ENCODE measurements at places on chromosomes 5 and 9.
A peak's percentile ranks its signal among the peaks of the same experiment; 100 is the strongest.

DNA sequence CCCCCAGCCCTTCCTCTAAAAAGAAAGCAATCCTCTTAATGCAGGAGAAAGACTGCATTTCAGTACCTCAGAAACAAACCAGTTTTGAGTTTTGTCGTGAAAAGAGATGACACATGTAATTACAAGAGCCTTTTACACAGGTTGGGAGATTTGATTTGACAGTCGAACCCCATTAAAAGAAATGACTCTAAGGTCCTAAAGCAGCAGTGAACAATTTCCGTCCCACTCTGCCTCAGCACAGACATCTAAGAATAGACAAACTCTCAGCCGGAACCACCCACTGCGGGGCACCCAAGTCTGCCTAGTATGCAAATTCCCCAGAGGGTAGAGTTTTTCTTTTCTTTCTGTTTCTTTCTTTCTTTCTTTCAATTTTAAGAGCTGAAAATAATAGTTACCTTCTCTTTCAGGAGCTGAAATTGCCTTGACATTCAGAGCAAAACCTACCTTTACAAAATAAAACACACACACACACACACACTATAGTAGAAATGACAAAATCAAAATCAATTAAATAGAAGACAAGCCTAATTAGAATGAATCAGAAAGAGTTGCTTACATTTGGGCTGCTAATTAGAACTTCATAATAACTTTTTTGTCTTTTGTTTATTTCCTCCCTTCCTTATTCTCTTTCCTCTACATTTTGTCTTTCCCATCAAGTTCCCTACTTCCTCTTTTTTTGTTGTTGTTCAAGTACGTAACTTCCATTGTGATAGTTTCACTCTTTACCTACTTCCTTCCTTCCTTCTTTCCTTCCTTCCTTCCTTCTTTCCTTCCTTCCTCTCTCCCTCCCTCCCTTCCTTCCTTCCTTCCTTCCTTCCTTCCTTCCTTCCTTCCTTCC, 65.1 kb downstream of the BASP1 start:
- peak; percentile 36 for DNase-seq

- peak; percentile 61 for DNase-seq
Observed at GRCh38 chr5:123035918-123036390, 571 bp downstream of the PPIC start.

DNA sequence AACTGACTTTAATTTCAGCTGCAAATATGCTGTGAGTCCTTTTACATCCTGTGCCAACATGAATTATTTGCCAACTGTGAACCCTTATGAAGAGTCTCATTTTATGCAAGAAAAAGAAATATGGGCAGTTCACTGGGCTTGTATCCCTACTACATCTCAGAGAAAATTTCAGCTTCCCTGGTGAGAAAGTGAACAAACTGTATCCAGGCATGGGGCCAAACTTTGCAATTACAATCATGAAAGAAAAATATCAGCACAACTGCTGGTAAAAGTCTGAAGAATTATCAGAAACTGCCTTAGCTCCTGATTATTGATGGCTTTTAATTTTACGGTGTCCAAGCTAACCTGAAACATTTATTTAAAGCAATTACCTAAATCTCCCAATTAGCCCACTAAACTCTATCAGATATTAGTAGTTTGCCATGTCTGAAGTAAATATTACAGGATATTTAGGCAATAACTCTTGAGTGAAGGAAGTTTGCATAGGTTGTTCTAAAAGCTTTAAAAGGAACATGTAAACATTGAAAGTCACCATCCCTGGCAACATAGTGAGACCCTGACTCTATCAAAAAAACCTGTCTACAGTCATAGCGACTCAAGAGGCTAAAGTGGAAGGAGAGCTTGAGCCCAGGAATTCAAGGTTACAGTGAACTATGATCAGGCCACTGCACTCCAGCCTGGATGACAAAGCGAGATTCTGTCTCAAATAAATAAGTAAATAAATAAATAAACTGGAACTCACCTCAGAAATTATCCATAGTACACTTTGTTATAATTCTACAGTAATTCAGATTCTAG, 83.9 kb upstream of the HCN1 start:
- no peak for DNase-seq

- no peak for DNase-seq
Observed at GRCh38 chr9:87245271-87245670, 252.4 kb upstream of the DAPK1 start.

DNA sequence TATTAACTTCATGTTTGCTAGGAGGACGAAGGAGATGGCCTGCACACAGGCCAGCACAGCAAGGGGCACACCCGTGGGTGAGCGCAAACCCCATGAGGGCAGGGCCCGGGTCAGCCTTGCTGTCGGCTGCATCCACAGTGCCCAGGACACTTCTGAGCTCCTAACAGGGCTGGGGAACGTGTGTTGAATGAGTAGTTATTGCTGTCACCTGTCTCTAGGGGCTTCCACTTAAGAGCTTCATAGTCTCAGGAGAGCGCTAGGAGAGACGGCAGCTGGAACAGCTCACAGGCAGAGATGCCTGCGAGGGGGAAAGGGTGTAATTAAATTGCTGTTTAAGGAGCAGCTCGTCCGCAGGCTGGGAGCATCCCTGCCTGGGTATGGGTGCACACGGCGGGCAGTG, 91.4 kb upstream of the NEURL1B start:
- no peak for DNase-seq

DNA sequence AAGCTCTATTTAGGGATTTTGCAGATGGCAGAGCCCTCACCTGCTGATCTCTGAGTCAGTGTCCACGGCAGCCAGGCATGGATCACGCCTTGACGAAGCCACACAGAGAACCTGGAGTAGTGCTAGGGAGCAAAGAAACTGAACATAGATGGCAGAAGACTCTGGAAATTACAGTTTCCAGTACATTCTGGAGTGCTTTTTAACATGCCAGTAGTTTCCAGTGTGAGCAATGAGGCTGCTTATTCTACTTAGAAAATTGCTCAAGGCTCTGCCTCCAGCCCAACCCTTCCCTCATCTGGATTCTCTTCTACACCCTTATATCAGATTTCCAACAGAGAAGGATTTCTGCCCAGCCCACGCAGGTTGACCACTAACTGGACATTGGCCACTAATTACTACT, 203.3 kb downstream of the ADAMTS12 start:
- DNase-seq = peak; percentile 14

- DNase-seq = no peak
Observed at GRCh38 chr5:160432196-160432595, 10.5 kb downstream of the PTTG1 start.

GRCh38 chr5:56962286-56962685, 10.4 kb upstream of the MIER3 start:
- peak; percentile 20 for DNase-seq

DNA sequence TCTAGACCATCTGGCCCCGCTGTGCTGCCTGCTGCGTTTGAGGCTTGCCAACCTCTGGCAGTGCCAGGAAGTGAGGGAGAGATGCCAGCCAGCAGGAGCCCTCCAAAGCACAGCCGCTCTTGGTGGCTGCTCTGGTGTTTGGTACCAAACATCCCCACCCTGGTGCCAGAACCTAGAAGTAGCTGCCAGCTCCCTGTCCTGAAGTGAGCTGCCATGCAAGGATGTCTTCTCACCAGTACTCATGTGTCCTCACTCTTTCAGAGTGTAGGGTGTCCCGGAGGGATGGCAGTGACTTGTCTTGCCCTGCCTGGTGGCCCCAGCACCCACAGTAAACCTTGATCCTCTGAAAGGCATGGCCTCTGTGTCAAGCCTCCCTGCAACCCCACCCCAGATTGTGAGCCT, 43.4 kb downstream of the AMBP start:
- DNase-seq = no peak

GRCh38 chr9:5617749-5618148, 11.2 kb upstream of the RIC1 start:
- no peak for DNase-seq

GRCh38 chr5:55633574-55634208, 78.4 kb downstream of the SLC38A9 start:
- peak; percentile 49 for DNase-seq

DNA sequence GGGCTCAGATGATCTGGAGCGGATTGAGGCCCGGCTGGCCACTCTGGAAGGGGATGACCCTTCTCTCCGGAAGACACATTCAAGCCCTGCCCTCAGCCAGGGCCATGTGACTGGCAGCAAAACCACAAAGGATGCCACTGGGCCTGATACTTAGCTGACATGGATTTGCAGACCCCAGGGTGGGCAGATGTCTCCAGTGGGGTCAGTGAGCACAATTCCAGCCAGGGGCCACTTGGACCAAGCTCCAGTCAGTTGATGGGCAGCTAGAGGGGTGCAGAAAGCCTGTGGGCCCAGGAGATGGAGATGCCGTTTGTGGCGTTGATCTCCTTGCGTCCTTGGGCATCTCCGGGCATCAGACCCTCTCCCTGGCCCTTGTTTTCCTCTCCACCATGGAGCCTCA, 46.7 kb downstream of the PSD2 start:
- DNase-seq = no peak

- DNase-seq = peak; percentile 80
Observed at GRCh38 chr5:159971038-159971437, 37.9 kb upstream of the TTC1 start.

GRCh38 chr5:15731699-15732098, 231.7 kb downstream of the FBXL7 start:
- no peak for DNase-seq

DNA sequence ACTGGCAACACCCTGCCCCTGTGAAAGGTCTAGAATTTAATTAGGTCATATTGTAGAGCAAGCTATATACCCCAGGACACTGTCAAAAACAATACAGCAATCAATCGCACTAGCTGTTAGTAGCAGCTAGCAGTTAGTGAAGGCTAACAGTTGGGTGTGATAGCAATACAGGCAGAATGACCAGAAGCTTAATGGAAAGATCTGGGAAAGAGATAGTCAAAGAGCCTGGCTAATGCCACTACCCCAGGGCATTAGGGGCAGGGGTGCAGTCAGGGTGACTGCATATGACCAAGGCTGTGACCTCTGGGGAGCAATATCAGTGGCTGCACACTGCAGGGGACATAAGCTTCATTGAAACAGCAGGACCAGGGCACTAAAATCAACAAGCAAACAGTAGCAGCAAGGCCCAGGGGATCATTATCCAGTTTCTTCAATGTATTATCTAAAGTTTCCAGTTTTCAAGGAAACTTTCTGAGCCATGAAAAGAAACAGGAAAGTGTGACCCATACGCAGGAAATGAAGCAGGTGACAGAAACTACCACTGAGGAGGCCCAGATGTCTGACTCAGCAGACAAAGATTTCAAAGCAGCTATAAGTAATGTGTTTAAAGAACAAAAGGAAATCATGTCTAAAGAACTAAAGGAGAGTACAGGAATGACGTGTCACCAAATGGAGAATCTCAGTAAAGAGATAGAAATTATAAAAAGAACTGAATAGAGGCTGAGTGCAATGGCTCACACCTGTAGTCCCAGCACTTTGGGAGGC, 82.4 kb downstream of the ZNF354C start:
- peak; percentile 89 for DNase-seq

GRCh38 chr5:83701886-83702285, 18.8 kb downstream of the HAPLN1 start:
- DNase-seq = peak; percentile 20

DNA sequence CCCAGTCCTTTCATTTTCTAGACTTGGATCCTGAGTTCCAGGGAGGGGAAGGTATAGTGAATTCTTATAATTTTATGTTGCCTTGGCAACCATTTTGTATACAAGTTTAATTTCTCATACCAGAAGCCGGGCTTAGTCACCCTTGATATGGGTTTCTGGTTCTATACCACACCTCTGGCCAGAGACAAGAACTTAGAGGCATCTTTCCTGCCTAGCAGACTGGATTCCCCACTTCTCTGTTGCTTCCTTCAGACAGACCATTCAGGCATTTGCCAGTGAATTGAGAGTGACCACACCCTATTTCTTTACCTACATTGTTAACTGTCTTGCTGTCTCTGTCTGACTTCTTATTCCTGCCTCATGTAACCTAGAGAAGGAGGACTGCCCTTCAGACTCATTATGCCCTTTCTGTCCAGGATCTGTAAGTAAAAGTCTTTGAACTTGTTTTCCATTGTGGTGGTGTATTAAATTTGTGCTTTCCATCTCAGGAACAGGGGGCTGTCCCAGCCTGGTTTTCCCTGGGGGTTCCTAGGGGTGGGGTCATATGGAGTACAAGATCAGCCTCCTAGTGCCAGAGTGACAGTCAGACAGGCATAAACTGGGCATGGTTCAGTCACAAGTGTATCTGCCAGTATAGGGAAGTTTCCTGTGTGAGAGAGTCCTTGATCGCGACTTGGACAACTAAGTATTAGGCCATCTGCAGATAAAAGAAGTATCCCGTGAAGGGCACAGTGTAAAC, 27.4 kb downstream of the TNFSF8 start:
- peak; percentile 43 for DNase-seq

DNA sequence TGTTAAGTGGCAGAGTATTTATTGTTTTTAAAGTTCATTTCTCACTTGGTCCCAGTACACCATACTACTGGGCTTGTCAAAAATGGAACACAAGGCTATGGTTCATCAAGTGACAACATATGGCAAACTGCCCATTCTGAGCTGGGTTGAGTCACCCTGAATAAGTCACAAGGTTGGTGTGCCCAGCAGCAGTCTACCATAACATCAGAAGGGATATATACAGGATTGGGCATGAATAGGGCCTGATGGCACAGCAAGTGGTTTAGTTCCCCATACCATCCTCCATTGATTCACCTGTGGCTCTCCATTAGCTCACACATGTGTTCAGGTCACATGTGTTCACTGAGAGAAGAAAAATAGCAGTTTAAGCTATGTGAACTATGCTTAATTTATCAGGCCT, 249.8 kb upstream of the PRDM9 start:
- no peak for DNase-seq

GRCh38 chr5:60710362-60710761, 10.4 kb upstream of the DEPDC1B start:
- no peak for DNase-seq

DNA sequence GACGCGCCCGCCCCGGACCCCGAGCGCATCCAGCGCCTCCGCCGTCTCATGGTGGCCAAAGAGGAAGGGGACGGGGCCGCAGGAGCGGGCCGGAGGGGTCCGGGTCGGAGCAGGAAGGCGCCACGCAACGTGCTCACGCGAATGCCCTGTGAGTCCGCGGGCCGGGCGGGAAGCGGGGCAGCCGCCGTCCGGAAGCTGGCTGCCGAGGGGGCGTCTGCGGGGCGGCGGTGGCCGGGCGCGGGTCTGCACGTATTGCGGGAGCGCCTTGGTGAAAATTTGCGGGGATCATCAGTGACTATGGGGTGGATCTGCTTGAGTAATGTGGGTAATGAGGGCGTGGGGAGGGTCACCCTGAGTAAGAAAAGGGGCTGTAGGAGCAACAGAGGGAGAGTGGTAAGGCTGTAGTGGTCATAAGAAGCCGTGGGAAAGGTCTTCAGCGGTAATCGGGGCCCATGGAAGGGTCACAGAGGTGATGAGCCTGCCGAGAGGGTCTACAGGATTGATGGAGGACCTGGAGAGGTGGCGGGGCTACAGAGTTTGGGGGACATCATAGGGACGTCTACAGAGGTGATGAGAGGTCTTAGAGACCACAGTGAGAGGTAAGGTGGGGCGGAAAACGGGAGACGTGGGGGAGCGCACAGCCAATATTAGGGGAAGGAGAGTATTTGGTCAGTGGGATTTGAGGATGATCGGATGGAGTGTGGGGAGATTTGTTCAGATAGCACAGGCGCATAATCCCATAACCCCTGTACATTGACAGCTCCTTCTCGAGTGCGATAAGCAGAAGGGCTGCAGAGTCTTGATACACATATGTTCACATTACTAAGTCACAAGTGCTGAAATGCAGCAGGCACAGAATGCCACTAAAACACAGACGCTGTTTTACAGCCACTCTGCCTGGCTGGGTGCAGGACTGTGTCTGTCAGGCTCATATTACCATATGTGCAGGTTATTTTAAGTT, 819 bp downstream of the LSM11 start:
- DNase-seq = no peak

Data from cardiac fibroblast (primary cell).